ENCODE measurements at places on chromosomes 4 and X. TPM values are rescaled to one million over a fixed set of nuclear protein-coding genes. Genes with fewer than 3 reads are reported as not detected.
A peak's percentile ranks its signal among the peaks of the same experiment; 100 is the strongest.

- no peaks in the 10 kb centered on the region for H3K36me3 ChIP-seq
- no peak for DNase-seq
- H3K27me3 ChIP-seq: no peaks in the 10 kb centered on the region
Measured at GRCh38 chr4:18664171-18664570, 642.6 kb upstream of the LCORL start.

GRCh38 chr4:94354474-94354896 is 11.8 kb upstream of the HPGDS start:
- DNase-seq: no peak
- no peaks in the 10 kb centered on the region for H3K36me3 ChIP-seq
- H3K27me3 ChIP-seq: no peaks in the 10 kb centered on the region
- no peak overlapping the region for H3K27ac ChIP-seq
- no peak overlapping the region for H3K4me3 ChIP-seq
- no peaks in the 10 kb centered on the region for H3K4me1 ChIP-seq

GRCh38 chr4:55397126-55397436 is 1.3 kb downstream of the TMEM165 start:
- H3K27ac ChIP-seq: peak overlapping the region; percentile 99
- H3K4me3 ChIP-seq: peak overlapping the region; percentile 95
- no peaks in the 10 kb centered on the region for H3K27me3 ChIP-seq
- no peaks in the 10 kb centered on the region for H3K36me3 ChIP-seq

DNA sequence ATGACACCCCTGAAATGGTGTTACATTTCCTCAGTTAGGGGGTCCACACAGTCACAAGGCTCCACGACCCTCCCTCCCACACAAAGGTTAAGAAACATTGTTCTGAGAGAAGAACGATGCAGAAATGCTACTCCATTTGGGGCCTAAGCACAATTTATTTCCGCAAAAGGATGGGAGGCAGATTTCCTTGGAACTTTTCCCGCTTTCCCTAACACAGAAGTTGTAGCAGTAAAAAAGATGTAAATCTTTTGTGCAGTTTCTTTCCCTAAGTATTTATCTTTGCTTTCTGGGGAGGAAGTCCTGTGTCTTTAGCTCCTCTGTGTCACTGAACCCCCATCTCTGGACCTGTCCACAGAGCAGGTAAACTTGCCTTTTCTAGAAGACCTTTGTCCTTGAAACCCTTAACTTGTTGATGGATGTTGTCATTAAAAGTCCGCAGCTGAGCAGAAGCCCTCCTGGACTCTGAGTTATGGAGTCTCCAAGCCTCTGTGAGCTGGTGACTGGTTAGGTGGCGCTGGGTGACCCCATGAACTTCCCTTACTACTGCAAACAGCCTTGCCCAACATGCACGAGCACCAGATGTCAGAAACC is 67.2 kb upstream of the SHISA3 start:
- DNase-seq: no peak
- no peaks in the 10 kb centered on the region for H3K4me1 ChIP-seq
- H3K27ac ChIP-seq: no peak overlapping the region
- H3K4me3 ChIP-seq: no peak overlapping the region
- no peaks in the 10 kb centered on the region for H3K36me3 ChIP-seq
- no peaks in the 10 kb centered on the region for H3K27me3 ChIP-seq

SSX4B gene
- not detected for total RNA-seq

SOD3 gene
- total RNA-seq: 280 TPM

PAGE2 gene
- not detected for total RNA-seq

DCAF8L2 gene
- not detected for total RNA-seq

MAGEA12 gene
- total RNA-seq: not detected
